Erythroblast (primary cell): ENCODE measurements at places on chromosomes 3 and 15.

- DNase-seq = no peak
Observed at GRCh38 chr15:38028869-38029268, 94.4 kb downstream of the TMCO5A start.

DNA sequence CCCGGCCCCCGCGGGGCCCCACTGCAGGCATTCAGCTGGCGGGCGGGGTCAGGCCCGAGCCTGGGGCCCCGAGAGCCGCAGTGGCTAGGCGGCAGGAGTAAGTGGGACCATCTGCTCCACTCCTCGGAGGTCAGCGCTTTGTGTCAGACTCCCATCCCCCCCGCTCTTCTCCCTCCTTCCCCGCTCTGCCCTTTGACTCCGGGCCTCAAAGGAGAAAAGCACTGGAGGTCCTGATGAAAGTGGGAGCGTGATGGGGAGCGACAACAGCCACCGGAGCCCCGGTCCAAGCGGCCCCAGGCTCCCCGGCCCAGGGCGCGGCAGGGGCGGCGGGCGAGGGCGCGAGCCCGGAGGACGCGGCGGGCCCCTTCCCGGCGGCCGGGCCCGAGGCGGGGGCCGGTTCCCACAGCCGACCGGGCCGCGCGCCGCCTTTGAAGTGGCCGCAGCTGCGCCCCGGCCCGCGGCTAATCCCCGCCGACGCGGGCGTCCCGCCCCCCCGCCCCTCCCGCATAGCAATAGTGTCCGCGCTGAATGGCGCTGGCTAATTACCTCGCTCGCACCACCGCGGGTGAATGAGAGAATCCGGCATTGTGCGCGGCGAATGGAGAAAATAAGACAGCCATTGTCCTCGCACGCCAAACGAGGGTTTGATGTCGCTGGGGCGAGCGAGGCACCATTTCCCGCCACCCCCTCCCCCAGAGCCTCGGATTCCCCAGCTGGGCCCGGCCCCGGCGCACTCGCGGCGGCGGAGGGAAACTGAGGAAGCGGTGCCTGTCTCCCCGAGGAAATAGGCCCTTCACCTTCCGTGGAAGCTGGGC lies 22.4 kb downstream of the IGDCC3 start:
- DNase-seq = no peak

DNA sequence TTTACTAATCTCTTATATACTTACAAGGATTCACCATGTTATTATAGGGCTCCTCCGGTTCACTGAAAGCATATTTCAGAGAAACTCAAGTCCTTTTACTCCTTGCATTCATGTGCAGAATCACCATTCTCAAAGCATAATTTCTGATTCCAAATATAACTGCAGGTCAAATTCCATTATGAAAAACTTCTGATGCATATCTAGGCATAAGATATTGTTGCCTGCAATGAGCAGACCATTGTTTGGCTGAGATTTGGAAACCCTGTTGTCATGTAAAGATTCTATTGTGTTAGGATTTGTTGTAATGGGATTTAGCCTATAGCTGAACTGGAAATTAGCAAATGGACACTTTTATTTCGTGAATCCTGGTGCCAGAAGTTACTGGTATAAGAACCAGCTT lies 69.5 kb upstream of the PRICKLE2 start:
- DNase-seq = no peak

DNA sequence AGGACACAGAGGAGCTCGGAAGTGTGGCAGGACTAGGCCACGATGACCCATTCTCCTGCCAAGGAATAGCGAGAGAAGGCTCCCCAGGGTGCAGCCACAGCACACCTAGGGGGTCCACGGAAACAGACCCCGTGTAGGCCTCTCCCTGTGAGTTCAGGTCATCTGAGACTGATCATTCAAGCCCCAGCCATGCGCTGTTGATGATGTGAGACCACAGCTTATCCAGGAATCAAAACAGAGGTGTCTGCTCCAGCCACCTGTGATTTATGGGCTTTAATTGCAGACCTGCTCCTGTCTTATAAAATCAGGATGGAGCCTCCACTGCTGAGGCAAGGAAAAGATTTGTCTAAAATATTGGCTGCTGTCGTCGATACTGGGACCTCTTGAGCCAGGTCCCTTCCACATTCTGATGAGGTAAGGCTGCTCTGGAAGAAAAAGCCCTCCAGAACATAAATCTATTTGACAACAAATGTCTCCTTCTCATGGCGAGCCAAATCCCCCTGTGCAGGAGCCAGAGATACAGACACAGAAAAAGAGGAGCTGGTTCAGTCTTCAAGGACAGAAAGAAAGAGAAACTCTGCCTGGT lies 186.7 kb downstream of the TJP1 start:
- DNase-seq = no peak

- DNase-seq = no peak
Observed at GRCh38 chr3:27986234-27986879, 255.1 kb upstream of the CMC1 start.

- DNase-seq = no peak
Observed at GRCh38 chr3:118550122-118550521, 484.5 kb downstream of the IGSF11 start.
